ENCODE measurements at places on chromosomes 12 and 14. TPM values are rescaled to one million over a fixed set of nuclear protein-coding genes. Genes with fewer than 3 reads are reported as not detected.

Gene ERP27
- total RNA-seq, result 2.8 TPM

Gene OR10A7
- not detected for total RNA-seq

Gene RTL1
- not detected for total RNA-seq

Gene CD69
- total RNA-seq, result not detected

Gene HNF1A
- not detected for total RNA-seq

Gene SLC6A15
- total RNA-seq, result 13.4 TPM

Gene TSPAN19
- total RNA-seq, result not detected

Gene ESRRB
- 0.21 TPM for total RNA-seq

Gene KRT71
- not detected for total RNA-seq

Gene CDC42BPB
- total RNA-seq, result 66.1 TPM

Gene AJUBA
- 117 TPM for total RNA-seq

Gene KLRF1
- not detected for total RNA-seq

Gene FIGNL2
- not detected for total RNA-seq

Gene SLC7A8
- 19.0 TPM for total RNA-seq

Gene NR4A1
- 1.9 TPM for total RNA-seq
